ENCODE measurements at places on chromosomes 12 and 14. TPM values are rescaled to one million over a fixed set of nuclear protein-coding genes. Genes with fewer than 3 reads are reported as not detected.

DNA sequence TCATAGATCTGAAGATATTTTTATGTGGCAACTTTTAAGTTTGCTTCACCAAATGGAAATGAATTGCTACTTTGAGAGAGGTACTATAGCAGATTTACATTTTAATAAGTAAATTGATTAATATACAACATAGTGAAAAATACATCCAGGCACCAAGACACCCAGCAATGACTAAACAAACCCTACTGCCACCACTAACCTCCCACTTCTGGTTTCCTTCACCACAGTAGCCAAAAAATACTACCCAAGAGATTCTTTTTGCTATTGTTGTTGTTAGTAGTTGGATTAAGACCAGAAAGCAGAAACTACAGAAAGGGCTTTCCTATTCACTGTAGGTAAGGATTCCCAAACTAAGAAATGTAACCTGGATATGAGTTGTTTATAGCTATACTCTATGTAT, 54.1 kb downstream of the COCH start:
- no peak for DNase-seq

GRCh38 chr14:65403231-65403630, 9.3 kb upstream of the FUT8 start:
- no peak for DNase-seq

DNA sequence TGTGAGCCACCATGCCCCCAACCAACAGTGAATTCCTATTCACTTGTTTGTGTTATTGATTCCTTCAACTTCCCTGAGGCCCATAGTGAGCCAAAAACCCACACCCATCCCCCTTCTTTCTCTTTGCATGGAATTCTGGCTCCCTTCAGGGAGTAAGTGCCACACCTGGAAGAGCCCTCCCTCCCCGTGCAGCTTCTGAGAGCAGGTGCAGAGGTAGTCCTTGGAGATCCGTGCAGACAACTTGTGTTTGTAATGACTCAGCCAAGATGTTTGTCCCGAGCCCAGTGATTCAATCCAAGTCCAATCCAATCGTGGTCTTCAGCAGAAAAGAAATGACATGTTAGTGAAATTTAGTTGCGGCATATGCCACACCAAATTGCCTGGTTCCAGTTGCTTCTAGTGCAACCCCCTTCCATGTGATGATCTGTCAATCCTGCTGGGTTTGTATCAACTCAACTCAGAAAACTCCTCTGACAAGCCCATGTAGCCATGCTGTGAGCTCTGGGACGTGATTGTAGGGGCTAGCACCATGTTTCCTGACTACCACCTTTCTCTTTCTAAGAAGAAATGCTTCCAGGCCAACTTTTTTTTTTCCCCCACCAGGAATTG, 27.5 kb downstream of the GPRC5A start:
- no peak for DNase-seq

DNA sequence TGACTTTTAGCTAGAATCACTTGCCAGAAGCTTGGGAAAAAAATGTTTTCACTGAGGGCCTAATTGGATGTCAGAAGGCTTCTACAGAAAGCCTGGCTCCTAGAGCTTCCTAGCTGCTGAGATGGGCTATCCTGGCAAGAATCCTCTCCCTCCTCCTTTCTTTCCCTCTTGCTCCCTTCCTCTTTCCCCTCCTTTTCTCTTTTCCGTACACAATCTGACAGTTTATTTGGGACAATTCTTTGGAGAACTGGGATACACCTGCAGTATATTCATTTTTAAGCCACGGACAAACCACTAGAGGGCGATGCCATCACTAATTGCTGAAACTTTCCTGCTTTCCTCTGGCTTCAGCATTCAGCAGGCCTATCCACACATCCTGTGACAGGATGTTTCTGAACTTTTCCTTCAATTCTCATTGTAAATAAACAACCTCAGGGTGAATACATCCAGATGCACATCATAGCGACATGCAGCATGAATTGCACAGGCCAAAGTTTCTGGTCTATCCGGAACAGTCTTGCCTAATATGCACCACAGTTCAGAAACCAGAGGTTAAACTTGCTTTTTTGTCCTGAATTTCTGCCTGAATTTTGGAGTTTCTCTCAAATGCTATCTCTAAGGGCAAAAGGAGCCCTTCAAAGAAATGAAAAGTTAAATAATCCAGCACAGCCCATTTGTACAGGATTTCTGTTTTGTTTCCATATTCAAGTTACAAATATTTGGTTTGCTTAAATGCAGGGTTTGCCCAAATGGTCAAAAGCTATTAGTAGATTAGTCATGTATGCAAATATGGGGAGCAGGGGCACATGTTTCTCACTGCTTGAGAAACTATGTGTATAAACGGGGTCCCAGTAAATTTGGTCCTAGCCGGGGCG, 142.8 kb downstream of the PAWR start:
- peak; percentile 38 for DNase-seq

DNA sequence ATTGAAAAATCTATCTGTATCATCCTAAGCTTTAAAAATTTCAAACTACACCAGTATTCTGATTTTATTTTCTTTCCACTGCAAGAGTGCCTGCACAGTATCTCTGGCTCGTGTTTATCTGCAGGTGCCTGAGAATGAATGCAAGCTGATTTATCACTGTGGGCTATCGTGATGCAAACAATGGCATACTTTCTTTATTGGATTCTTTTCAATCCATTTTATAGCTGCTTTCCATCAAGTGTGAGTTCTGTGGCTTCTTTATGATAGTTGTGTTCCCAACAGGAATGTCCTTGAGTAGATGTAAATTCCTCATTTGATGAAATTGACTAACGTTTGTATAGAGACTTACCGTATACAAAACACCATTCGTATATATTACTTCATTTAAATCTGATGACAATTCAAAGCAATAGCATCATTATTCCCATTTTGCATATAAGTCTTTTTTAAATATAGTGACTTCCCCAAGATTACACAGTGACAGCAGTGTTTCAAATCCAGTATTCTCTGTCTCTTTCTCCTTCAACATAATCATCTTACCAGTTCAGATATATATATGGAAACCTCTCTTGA, 160.3 kb upstream of the ABCD2 start:
- DNase-seq: no peak

DNA sequence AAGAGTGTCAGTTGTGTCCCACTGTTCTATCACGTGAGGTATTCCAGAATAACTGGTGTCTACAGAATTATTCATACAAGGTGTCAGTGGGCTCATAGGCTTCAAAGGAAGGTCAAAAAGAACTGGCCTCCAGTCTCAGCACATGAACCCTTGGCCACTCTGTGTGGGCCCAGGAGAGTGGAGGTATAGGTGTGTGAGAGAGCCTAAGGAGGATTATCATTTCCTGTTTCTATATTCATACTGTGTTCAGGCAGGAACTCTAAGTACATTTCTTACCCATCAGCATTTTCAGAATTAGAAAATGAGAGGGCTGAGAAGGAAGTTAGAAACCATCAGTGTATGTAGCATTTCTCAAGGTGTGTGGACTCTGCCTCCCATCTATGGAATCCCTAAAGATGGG, 87.0 kb downstream of the BTG1 start:
- no peak for DNase-seq

GRCh38 chr12:75985566-75985965, 46.0 kb downstream of the PHLDA1 start:
- DNase-seq: no peak

DNA sequence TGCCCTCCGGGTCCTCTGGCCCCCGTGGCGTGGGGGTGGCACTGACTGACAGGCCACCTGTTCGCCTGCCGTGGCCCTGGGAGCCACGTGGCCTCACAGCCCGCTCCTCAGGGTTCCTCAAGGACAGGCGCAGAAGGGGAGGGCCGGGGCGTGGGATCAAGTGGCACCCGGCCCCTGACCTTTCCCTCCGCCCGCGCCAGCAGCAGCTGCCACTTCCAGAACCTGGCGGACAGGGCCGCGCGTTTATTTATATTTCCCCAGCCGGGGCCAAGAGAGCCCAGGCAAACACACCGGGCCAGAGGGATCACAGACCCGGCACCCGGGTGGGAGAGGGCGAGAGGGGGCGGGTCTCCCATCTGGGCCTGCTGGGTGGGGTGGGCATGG, 92.6 kb downstream of the RFLNA start:
- no peak for DNase-seq

DNA sequence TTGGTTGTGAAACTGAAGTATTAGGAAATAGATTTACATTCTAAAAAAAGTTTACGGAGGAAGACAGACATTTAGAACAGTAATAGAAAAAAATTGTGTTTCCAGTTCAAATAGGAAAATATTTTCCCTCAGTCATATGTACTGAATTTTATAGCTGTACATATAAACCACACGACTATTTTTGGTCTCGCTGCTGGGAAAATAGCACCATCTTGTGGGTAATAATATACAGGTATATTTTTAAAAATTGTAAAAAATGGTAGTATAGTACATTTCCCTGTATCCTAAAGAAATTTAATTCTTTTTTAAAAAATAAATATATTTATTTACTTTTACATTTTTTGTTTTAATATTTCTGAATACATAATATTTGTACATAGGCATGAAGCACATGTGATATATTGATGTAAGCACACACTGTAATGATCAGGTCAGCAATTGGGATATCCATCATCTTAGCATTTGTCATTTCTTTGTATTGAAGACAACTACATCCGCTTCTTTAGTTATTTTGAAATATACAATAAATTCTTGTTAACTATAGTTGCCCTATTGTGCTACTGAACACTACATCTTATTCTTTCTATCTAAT, 168.6 kb downstream of the ALX1 start:
- DNase-seq: no peak

DNA sequence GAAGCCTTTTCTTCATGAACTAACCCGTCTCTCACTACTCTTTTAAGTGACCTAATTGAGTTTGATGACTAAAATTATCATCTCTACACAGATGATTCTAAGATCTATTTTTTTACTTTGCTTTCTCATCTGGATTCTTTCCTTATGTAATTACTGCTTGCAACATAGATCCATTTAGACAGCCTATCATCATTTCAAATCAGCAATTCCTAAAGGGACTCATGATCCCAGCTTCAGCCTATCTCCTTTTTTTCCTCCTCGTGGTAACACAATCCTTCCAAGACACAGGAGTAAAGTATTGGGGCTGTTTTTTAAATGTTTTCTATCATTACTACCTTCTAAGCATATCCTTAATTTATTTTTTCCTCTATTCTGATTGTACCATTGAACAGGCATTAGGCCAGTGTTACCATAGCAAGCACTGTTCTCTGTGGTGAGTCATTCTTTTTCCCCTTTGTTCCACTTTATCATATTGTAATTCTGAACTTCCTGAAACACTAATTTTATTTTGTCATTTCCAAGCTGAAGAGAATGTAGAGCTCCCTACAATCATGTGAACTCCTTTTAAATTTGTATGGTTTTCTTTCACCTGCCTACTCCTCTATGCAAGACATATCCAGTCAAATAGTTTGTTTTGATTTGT, 190.4 kb upstream of the FAR2 start:
- no peak for DNase-seq

The CLEC1B gene
- not detected for total RNA-seq

- DNase-seq: no peak
Measured at GRCh38 chr12:13099844-13100604, 3.4 kb downstream of the GSG1 start.

- no peak for DNase-seq
Measured at GRCh38 chr12:45671254-45671653, 58.3 kb upstream of the ARID2 start.

The PTPN21 gene
- 0.08 TPM for total RNA-seq

The B4GALNT3 gene
- total RNA-seq: 11.1 TPM

- DNase-seq: no peak
Measured at GRCh38 chr12:17076028-17076744, 470.2 kb upstream of the LMO3 start.

The A2M gene
- not detected for total RNA-seq

DNA sequence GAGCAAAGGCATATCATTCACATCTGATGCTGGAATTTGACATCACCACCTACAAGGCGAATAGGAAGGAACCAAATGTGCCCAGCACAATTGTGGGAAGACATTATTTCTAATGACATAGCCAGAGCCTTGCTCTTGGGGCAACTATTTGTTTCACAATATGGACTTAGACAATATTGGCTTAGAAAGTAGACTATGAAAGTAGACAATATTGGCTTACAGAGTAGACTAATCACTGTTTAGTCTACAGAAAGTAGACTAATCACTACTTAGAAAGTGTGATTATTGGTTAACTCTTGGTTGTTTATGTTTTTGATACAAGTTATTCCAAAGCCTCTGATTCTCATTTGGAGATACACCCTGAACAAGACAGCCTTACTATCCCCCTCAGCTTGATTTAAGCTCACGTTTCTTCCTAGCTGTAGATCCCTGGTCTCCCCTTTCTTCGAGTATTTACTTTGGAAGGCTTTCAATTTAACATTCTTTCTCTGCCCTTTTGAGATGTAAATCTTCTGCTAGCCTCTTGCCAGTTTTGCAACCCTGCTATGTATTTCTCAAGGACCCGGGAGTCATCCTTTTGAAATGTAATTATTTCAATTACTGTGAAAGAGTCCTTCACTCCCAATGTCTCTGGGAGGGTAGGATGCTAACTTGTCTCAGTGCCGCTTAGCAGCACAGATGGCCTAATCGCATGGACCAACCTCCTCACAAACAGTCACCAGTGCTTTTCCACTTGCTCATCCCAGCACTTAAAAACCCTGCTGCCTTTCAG, 843.2 kb downstream of the GALC start:
- DNase-seq: no peak

Measured in activated CD8-positive, alpha-beta T cell treated with anti-CD3 and anti-CD28 coated beads, Interleukin-2, amount 10 ng/mL, durations not matched to agents 7 days and 5 days (primary cell).